ENCODE measurements at places on chromosomes 16 and 17.

DNA sequence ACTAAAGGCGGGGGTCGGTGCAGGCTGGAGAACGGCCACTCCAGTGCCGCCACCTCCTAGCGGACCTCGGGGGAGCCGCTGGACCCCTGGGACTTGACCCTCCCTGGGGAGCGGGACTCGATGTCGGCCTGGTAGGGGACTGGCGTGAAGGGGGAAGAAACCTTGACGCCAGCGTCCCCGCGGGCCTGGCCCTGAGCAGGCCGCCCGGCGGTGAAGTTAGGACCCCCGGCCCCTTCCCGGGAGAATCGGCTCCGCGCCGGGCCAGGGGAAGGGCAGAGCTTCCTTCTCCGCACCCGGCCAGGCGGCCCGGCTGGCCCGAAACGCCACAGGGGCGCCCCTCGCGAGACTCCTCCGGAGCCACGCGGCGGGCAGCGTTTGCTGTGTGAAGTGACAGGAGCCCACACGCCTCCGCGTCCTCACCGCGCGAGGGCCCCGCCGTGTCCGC, 389 bp downstream of the DUS1L start:
- DNase-seq: no peak

DNA sequence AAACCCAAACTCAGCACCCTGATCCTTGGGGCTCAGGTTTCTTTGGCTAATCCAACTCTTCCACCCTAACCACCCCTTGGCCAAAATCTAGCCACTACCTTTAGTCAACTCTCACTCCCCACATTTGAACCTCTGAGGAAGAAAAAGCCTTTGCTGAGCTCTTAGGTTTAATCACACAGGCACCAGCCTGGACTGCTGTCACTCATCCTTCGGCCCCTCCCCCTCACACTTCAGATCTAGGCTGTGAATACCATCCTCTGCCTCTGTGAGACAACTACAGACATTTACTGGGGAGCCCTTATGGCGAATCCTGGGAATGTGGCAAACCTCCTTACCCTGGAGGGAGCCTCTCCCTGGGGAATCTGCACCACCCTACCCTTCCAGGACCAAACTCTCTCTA, 5.3 kb upstream of the RNASEK start:
- peak; percentile 45 for DNase-seq

DNA sequence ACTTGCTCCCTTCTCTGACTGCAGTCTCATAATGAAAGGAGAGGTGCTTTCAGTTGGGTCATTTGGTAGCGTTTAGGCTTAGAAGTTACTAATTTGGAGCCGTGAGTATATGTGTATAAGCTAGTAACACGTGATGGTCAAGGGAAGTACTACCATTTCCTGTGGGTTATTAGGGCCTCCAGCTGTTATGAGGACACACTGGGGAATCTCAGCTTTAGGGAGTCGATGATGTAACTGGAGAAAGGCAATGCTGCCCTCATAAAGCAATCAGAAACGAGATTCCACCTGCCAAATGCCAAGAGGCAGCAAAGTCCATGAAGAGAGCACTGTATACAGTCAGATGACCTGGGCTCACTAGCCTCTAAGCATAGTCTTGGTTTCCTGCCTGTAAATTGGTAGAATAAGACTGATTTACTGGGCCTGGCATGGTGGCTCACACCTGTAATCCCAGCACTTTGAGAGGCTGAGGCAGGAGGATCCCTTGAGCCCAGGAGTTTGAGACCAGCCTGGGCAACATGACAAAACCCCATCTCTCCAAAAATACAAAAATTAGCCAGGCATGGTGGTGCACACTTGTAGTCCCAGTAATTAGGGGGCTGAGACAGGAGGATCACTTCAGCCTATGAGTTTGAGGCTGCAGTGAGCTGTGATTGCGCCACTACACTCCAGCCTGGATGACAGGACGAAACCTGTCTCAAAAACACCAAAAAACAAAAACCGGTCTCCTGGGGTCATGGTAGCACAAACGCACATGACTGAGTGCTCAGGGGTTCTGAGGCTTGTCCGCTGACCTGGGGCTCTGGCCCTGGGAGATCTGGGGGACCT, 53.0 kb downstream of the SF3B3 start:
- DNase-seq: no peak

DNA sequence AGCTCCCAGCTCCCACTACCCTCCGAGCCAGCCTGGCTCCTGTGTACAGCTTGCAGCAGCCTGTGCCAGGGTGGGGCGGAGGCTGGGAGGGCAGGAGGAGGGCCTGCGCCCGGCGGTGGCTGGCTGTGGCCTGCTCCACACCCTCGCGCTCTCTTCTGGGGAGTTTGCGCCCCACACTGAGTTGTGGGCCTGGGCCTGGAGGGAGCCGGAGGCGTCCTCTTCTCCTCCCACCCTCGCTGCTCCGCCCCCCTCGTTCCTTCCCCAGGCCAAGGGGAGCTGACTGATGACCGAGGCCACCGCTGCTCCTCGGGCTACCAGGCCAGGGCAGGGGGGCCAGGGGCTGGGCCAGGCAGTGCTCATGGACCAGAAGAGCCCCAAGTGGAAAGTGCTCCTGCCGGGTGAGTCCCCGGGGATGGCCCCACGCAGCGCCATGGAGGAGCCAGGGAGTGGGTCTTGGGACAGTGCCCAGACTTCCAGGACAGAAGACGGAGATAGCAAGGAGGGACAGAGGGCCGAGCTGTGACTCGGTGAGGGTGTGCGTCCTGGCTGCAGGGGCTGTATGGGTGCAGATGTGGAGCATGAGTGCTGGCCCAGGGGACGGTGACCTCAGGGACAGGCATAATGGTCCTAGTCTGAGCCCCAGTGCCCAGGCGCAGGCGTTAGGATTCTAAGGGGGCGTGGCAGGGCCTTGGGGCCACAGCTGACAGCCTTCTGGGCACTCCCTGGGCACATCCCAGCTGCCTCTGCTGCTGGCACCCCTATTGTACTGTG, 242.1 kb upstream of the GSE1 start:
- DNase-seq: no peak

- DNase-seq: no peak
These were observed 17.1 kb upstream of the MARCHF10 start for GRCh38 chr17:62825182-62825581.

DNA sequence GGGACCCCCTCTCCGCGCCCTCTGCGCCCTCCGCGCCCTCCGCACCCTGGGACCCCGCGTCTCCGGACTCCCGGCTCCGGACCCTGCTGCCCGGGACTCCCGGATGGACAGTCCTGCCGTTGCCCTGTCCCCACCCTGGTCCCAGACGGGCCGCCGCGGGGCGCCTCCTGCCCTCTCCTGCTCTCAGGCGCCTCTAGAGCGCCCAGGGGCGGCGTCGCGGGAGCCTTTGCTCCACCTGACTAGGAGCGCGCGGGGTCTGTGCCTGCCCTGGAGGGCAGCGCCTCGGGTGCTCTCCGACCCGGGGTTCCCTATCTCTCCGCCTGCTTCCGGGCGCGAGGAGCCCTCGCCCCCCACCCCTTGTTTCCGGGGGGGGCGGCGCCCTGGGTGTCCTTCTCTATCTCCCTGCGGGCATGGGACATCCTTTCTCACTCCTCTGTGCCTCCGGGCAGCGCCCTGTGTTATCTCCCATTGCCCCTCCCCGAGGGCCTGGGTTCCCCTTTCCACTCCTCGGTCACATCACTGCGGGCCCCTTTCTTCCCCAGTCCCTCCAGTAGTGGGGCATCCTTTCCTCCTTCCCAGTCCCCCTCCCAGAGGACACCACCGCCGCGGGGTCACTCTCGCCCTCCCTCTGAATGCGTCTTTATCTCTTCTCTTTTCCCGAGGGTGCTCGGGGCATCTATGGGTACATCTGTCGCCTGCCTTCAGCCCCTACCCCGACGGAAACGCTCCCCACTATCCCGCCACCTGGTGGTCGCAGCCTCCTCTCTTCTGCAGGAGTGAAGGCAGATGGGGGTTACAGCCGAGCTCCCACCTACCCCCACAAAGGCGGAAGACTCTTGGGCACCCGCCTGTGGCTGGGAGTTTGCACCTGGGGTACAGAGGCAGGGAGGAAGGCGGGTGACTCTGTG, 875 bp downstream of the PRKCB start:
- DNase-seq: peak; percentile 67

- DNase-seq: peak; percentile 75
These were observed 12.8 kb downstream of the CDH16 start for GRCh38 chr16:66905633-66906539.

- no peak for DNase-seq
These were observed 5.1 kb upstream of the PLXDC1 start for GRCh38 chr17:39156491-39156890.

- DNase-seq: no peak
These were observed 4.4 kb upstream of the BAHCC1 start for GRCh38 chr17:81390873-81391255.

DNA sequence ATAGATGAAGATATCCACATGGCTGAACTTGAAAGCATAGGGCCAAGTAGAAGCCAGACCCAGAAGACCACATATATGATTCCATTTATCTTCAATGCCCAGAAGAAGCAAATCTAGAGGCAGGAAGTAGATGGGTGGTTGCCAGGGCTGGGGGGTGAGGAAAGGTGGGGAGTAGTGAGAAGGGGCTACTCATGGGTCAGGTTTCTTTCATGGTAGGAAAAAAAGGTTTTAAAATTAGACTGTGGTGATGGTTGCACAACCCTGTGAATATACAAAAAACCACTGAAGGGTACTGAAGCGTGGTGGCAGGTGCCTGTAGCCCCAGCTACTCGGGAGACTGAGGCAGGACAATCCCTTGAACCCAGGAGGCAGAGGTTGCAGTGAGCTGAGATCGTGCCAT, 5.4 kb downstream of the CD2BP2 start:
- no peak for DNase-seq

GRCh38 chr16:63442246-63442645, 1406.0 kb upstream of the CDH8 start:
- no peak for DNase-seq

GRCh38 chr16:13426269-13426668, 493.7 kb upstream of the ERCC4 start:
- DNase-seq: peak; percentile 8

- DNase-seq: no peak
These were observed 121.1 kb downstream of the SPACA3 start for GRCh38 chr17:33112763-33113162.

DNA sequence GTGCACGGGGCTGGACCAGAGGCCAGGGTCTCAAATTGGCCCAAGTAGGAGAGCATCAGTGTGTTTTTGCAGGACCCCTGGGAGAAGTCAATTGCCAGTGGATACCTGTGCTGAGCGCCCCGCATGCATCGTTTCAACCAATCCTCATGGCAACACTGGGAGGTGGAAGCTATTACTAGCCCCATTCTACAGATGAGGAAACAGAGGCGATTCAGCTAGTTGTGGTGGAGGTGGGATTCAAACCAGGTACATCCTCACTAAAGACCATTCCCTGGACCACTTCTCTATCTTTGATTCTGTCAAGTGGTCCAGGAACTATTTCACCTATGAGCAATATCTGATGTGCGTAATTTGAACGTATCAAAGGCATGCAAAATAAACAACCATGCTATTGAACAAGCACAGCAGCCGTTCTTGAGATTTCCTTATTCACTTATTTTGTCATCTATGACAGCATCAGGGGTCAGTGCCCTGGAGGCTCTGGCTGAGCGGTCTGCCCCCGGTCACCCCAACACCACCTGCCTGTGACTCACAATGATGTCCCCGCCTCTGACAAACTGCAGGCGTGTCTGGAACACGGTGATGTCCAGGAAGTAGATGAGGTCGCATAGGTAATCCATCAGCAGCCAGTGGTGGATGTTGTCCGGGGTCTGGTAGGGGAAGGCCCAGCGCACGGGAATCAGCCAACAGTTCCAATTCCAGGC, 54.0 kb downstream of the CNGB1 start:
- DNase-seq: no peak

GRCh38 chr16:53872248-53873221, 168.6 kb downstream of the FTO start:
- DNase-seq: no peak

GRCh38 chr17:74566132-74566753, 1.1 kb downstream of the CD300H start:
- DNase-seq: peak; percentile 66

GRCh38 chr16:48001324-48001895, 154.4 kb downstream of the ABCC12 start:
- no peak for DNase-seq

DNA sequence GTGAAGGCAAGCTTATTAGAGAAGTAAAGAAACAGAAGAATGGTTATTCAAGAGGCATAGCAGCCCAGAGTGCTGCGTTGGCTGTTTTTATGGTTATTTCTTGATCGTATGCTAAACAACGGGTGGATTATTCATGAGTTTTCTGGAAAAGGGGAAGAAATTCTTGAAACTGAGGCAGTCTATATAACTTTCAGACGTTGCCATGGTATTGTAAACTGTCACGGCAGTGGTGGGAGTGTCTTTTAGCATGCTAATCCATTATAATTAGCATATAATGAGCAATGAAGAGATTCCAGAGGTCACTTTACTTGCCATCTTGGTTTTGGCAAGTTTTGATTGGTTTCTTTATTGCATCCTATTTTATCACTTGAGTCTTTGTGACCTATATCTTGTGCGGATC, 17.4 kb upstream of the MILR1 start:
- no peak for DNase-seq

GRCh38 chr17:81002409-81003361, 11.0 kb downstream of the CHMP6 start:
- peak; percentile 22 for DNase-seq

GRCh38 chr17:72053036-72053435, 67.8 kb upstream of the SOX9 start:
- no peak for DNase-seq

GRCh38 chr17:69050999-69051775, 9.5 kb downstream of the ABCA9 start:
- no peak for DNase-seq

DNA sequence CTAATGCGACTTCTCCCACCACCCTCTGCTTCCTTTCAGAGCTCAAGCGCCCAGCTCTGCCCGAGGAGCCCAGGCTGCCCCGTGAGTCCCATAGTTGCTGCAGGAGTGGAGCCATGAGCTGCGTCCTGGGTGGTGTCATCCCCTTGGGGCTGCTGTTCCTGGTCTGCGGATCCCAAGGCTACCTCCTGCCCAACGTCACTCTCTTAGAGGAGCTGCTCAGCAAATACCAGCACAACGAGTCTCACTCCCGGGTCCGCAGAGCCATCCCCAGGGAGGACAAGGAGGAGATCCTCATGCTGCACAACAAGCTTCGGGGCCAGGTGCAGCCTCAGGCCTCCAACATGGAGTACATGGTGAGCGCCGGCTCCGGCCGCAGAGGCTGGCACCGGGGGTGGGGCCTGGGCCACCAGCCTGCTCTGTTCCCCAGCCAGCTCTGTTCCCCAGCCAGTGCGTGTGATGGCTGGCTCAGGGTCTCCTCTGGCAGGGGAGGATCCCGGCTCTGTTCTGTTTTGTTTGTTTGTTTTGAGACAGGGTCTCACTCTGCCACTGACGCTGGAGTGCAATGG, 18.7 kb downstream of the CRISPLD2 start:
- no peak for DNase-seq

GRCh38 chr17:74547264-74547663, 1.3 kb upstream of the CD300C start:
- DNase-seq: no peak

- no peak for DNase-seq
These were observed 408.6 kb downstream of the HAPSTR1 start for GRCh38 chr16:9499941-9500593.
